ENCODE measurements at places on chromosomes 2 and 18.
A peak's percentile ranks its signal among the peaks of the same experiment; 100 is the strongest.

DNA sequence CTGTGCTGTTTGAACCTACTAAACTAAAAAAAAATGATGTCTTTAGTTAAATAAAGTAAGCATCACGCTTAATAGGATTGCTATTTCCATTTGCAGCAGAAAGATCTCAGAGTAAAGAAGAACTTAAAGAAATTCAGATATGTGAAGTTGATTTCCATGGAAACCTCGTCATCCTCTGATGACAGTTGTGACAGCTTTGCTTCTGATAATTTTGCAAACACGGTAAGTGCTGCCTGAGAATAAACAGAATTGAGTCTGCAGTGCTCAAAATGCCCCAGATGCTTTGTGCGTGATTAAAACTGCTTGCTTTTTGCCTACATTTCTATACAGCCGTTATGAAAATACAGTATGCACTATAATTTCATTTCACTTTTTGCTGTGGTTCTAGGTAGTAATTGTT lies 3.9 kb downstream of the CDCA7 start:
- no peak for DNase-seq

GRCh38 chr18:65439188-65439587 lies 311.6 kb upstream of the CDH7 start:
- peak; percentile 52 for DNase-seq

DNA sequence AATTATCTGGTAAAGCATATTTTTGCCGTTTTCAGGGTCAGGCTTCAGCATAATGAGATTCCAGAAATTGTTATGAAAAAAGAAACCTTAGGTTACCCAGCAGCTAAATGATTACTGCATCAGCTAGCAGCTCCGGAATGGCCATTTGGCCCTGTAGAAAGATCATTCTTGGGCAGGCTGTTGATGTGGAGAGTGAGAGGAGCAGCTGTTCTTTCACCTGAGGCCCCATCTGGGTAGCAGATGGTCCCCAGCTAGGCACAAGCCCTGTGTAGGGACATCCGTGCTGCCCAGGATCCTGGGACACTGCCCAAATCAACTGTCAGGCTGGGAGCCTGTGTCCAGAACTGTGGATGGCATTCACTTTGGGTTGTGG lies 61.8 kb downstream of the NEDD4L start:
- no peak for DNase-seq

DNA sequence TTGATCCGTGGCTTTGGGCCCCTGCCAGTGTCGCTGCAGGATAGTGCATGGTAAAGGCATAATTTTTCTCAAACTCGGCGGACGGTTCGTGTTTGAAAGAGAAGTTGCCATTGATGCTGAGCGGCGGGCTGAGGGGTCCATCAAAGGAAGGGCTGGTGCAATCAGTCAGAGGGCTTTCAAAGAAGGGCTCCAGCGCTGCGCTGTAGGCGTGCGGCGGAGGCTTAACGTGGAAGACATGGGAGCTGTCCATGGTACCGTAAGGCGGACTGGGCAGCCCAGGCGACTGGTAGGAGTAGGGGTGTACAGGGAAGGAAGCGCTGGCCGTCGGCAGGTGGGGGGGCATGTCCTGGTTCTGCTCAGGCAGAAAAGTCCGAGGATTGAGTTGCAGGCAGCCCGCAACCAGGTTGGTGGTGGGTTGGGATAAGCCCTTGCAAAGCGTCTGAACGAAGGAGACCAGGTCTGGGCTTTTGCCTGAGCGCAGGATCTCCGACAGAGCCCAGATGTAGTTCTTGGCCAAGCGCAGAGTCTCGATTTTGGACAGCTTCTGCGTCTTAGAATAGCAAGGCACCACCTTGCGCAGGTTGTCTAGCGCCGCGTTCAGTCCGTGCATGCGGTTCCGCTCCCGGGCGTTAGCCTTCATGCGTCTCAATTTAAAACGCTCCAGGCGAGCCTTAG lies 2.3 kb downstream of the NEUROD1 start:
- peak; percentile 32 for DNase-seq

DNA sequence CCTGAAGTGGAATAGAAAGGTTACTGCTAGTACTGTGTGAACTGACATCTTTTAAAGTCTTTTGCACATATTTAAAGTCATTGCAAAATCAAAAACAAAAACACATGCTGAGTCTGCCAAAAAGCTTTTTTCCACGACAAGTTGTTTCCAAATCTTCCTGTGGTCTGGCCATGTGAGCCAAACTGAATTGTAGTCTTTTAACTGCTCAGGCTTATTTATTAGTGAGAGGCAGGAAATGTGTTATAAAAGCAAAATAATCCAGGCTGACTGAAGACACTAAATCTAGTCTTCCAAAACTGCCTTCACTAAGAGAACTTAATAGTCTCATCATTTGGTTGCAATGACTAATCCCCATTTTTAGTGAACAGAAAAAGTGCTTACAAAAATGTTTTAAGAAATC lies 2.3 kb downstream of the KRCC1 start:
- DNase-seq: peak; percentile 81

DNA sequence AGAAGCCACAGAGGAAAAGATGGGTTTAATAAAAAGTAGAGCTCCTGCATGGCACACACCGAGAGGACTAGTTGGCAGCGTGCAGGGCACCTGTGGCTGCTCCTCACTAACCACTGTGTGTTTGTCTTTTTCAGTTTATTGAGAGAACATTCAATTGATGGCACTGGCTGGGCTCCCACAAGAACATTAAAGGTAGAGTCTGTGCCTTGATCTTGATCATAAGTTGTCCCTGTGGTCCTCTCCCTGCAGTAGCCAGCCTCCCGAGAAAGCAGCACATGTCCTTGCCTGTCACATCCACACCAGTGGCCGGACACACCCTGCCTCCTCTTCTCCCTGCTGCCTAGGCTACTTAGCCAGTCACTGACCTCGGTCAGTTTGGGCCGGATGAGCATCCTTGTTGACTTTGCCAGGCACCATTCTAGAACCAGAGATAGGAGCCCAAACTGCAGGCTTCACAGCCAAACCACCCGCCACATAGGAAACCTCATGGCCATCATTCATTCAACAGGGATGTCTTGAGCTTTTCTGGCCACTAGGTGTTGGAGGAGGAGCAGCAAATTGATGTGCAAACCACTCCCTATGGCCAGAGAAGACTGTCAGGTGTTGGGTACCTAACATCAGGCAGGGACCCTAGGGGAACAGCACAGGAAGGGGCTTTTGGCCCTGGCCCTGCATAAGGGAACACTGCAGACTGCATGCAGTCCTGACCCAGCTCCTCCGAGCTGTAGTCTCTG lies 30.2 kb upstream of the SCLY start:
- no peak for DNase-seq

GRCh38 chr18:55351241-55351691 lies 236.7 kb downstream of the TCF4 start:
- no peak for DNase-seq

DNA sequence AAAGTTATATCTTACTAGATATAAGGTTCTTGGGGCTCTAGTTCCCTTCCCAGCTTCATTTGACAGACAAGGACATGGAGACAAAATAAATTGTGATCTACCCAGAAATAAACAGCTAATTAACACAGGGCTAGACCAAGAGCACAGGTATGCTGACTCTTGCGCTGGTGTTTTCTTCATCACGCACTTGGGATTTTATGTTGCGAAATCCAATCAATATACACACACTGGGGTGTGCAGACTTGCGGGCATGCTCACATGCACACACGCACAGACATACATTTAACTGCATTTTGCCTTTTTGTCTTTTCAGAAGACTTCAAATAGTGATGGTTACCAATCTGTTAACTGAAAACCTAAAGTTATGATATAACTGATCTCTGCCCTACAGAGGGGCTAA lies 91.2 kb downstream of the LRATD1 start:
- no peak for DNase-seq

- DNase-seq: no peak
Measured at GRCh38 chr2:2912731-2913130, 464.9 kb downstream of the EIPR1 start.

- no peak for DNase-seq
Measured at GRCh38 chr2:235793163-235793752, 299.4 kb downstream of the AGAP1 start.

GRCh38 chr2:197080578-197081216 lies 154.2 kb upstream of the PGAP1 start:
- no peak for DNase-seq

DNA sequence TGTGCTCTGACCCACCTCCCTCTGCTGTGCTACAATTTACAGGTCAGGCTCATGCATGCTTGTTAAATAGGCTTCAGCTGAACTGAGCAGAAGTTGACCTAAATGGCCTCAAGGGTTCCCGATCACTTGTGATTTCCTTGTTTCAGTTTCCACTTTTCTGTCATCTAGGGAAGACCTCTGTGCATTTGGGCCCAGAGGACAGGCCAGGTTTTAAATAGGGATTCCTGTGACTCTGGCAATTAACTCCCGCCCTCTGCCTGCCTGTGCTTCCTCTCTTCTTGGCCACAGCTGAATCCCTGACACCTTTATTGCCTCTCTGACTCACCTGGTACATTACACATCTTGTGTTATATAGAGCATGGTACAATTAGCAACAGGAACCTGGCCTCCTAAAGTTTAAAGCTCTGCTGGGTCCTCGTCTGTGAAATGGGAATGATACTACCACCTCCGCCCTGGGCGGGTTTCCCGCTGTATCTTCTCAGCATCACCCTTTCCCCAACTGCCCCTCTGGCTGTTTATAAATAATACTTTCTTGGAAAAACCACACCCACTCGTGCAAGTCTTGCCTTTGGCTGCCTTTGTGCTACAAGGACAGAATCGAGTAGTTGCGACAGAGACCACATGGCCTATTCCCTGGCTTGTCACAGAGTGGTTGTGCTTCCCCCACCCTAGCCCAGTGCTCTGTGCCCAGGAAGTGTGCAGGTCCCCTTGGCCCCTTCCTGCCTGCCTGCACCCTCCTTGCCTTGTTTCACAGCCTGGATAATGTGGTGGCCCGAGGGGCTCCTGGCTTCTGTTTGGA lies 7.9 kb downstream of the CABLES1 start:
- DNase-seq: no peak

DNA sequence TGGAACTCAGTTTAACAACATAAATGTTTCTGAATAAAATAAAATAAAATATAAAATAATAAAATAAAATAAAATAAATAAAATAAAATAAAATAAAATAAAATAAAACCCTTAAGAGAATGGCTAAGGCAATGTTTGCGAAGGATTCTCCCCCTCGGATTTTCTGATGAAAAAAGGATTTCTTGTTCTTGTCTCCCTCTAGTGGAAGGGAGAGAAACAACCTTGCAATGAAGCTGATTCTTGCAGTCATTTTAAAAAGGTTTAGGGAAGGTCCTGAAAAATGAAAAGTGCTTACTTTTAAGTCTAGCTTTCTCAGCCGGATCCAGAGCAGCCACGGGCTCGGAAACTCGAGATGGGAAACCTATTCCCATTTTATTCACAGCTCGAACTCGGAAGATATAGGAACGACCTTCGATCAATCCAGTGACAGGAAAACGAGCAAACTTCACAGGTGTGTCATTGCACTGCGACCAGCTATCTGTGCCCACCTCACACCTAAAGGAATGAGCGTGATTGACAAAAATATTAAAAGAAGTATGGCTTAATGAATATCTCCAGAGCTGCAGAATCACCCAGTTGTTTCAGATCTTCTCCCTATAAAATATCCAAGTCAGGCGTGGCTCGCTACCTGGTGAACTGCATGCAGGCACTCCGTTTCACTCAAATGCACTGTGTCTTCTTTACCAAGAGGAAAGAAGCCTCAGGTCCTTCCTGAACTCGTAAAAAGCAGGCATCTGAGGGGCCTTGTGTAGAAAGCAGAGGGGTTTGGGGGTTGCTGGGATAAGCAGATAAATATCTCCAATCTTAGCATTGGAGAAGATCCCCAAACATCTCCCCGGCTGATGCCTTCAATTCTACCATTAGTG lies 68.1 kb downstream of the MYOM1 start:
- no peak for DNase-seq

- DNase-seq: no peak
Measured at GRCh38 chr2:54555318-54555837, 99.3 kb downstream of the SPTBN1 start.

DNA sequence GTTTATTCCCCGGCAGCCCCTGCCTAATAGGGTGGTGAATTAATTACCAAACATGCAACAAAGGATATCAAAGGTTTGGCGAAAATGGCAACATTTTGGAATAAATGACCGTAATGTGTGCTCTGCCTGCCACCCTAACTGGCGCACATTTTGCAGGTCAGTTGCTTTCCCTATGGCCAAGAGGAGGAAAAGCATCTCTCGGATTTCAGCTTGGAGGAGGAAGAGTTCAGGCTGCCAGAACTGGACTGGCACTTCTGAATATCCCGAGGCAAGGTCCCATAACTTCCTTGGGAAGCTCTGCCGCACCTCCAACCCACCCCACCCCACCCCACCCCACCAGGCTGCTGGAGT lies 37.1 kb downstream of the SLC25A52 start:
- DNase-seq: no peak

DNA sequence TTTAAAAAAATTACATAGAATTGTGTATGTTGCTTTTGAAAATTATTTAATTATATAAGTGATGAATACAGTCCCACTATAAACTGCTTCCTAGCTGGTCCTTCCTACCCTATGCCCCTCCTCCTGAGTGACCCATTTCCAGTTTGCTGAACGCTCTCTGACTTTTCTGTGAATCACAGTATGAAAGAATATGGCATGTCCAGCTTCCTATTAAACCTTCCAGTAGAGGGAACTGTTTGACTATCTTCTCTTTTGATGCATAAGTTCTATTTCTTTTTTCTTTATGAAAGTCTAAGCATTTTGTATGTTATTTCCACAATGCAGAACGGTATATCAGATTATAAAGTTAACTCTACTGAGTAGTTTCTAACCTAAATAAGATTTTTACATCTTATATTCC lies 41.3 kb downstream of the PSMG2 start:
- DNase-seq: peak; percentile 39
